BJ (cell line): ENCODE measurements at places on chromosomes 13 and 19.

DNA sequence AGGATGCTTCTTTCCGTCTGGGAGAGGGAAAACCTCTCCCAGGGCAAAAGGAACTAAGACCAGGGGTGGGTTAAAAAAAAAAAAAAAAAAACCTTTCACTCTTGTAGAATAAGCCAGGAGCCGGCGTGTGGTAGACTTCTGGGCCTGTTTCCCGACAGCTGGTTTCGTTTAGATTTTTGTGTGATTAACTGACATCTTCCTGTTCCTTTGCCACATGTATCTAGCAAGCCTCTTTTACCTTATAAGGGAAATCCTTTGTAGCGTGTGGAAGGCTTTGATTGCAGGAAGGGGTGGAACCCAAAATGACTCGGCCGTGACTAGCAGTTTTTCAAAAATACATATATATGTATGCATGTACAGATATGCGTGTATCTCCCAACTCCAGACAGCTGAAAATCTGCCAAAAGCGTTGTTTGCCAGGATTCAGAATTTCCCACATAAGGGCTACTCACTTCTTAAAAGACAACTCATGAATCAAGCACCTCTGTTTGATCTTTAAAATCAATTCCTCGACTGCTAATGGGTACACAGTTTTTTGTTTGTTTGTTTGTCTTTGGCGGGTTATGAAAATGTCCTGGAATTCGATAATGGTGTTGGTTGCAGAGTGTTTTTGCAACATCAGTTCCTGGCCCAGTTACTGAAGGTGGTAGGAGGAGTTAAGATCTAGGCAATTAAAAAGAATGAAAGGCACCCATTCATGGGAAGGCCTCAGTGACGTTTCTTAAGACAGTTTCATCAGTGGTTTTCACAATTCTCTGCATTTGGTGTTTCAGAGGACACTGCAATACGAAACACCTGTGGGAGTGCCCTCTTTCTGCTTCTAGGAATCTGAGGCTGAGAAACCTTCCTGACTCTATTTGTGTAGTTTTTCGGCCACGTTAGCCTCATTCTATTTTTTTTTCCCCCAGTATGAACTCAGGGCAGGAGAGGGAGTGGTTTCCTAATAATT lies 2.7 kb downstream of the TPM4 start:
- peak; percentile 96 for DNase-seq

DNA sequence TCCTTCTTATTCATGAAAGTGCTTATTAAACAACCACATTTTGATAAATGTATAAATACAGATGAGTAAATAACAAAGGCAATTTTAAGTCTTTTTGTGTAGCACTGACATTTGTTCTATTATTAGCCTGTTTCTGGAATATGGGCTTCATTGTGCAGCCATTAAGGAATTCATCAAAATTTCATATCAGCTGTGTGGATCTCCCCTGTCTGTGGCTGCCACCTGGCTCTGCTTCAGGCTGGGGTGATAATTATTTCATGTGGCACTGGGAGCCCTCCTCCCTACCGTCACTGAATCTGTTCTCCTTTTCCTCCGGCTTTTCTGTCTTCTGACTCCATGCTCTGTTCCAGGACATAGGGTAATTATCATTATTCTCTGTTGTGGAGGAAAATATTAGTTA lies 57.1 kb downstream of the LMO7 start:
- no peak for DNase-seq

DNA sequence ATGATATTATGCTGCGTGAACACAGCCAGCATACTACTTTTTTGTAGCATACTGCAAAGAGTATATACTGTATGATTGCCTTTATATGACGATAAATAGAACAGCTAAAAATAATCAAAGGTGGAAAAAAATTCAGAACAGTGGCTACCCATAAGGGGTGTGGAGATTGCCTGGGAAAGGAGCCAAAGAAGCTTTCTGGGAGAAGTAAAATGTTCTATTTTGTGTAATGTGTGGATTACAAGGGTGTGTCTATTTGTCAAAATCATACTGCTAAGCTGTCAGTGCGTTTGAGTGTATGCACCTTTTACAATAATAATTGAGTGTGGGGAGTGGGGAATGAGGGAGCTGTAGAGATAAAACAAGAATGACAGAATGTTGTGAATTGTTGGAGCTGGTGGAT lies 45.2 kb upstream of the MTIF3 start:
- no peak for DNase-seq

- no peak for DNase-seq
Measured at GRCh38 chr19:46503848-46504453, 8.3 kb upstream of the PNMA8B start.

GRCh38 chr13:78978381-78978998 lies 319.5 kb upstream of the OBI1 start:
- DNase-seq = peak; percentile 2

- DNase-seq = no peak
Measured at GRCh38 chr19:18833849-18834643, 2.3 kb downstream of the UPF1 start.

- no peak for DNase-seq
Measured at GRCh38 chr13:91312324-91312723, 35.2 kb upstream of the MIR17HG start.
